ENCODE measurements at places on chromosomes 5 and 9.

DNA sequence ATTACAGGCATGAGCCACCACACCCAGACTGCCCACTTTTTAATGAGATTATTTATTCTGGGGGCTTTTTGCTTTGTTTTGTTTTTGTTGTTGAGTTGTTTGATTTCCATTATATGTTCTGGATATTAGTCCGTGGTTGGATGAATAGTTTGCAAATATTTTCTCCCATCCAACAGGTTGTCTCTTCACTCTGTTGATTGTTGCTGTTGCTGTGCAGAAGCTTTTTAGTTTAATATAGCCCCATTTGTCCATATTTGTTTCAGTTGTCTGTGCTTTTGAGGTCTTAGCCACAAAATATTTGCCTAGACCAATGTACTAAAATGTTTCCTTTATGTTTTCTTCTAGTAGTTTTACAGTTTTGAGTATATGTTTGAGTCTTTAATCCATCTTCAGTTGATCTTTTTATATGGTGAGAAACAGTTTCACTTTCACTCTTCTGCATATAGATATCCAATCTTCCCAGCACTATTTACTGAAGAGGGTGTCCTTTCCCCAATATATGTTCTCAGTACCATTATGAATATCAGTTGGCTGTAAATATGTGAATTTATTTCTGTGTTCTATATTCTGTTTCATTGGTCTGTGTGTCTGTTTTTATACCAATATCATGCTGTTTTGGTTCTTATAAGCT lies 30.2 kb upstream of the TBCA start:
- DNase-seq = no peak

DNA sequence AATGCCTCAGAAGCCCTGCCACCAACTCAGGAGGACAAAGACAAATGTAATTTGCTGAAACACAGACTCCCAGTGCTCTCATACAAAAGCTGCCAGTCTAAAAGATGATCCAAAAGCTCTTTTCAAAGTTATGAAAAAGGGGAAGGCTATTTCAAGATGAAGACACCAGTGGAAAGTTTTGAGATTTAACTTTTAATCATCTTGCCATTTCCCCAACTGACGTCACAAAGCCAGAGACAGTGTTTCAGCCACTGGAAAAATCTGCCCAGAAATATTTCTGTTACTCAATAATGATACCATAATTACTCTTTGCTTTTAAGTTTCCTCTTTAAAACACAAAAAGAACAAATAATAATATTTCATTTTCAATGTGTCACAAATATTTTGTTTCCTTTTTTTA lies 20.9 kb downstream of the ENG start:
- no peak for DNase-seq

- no peak for DNase-seq
Observed at GRCh38 chr5:134913254-134913653, 8.3 kb downstream of the PCBD2 start.

DNA sequence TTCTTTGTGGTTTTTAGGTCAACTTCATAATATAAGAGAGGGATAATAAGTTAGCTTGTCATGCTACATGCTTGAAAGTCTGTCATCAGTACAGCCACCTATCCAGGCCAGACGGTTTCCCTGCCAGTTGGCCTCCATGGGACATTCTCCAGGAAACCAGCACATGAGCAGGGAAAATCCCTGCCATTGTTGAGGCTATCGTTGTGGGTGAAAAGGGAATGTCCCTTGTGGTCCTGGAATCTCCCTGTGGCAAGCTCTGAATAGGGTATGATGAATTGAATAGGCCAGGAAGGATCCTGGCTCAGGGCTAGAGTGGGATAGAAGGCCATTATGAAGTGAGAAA lies 12.3 kb downstream of the F2RL1 start:
- DNase-seq = peak; percentile 24

DNA sequence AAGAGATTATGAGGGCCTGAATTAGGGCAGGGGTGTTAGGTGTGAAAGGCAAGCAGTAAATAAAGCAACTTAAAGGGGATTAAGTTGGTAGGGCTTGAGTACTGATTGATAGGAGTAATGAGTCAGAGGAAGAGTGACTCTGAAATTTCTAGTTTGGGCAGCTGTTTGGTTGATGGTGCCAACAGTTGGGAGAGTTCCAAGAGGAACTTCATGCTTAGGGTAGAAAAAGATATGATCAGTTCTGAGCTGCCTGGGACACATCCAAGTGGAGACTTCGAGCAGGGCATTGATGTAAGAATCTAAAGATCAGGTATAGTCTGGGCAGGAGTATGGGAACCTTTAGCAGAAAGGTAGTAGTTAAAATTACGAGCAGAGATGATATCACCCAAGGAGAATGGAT lies 10.2 kb downstream of the MAMDC2 start:
- no peak for DNase-seq

DNA sequence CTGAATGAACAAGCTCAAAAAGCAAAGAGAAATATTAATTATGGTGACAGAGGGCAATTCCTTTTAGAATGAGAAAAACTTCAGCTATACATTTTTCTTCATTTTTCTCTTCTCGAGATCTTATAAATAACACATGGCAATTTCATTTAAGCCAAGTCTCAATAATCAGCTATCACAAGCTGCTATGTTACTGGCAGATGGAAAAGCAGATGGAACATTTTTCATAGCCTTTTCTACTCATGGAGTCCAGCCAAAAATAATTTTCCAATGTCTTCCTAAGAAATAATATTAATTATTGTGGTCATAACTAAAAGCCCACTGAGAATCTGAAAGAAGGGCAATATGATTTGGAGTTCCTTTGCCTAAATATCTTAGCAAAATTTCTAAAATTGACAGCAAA lies 35.6 kb downstream of the SKIC3 start:
- DNase-seq = no peak

DNA sequence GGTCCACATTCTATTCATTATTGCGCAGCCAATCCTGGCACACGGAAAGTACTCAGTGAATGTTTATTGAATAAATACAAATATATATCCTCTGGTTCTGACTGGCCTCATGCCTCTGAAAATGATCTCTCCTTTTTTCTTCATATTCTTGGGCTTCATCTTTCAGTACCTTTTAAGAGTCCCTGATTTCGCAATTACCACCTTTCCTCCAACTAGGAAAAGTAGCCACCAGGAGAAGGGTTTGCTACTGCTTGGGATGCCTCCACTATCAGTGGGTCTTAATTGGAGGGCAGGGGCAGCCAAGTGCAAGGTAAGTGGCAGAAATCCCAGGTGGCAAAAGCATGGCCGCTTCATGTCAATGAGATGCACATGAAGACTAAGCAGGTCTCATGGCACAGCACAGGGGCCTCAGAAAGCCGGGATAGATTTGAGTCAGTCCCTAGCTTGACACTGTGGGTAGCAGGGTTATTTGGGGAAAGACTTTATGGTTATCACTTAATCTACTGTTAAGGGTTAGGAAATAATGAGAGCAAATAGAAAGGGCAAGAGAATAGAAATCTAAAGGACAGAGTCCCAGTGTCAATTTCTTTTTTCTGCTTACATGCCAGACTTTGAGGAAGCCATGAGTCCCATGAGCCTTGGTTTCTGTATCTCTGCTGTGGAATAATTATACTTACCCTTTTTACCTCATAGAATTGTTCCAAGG lies 361.1 kb downstream of the MAN2A1 start:
- DNase-seq = no peak

GRCh38 chr5:164672931-164673694 lies 1167.7 kb downstream of the MAT2B start:
- DNase-seq = no peak

DNA sequence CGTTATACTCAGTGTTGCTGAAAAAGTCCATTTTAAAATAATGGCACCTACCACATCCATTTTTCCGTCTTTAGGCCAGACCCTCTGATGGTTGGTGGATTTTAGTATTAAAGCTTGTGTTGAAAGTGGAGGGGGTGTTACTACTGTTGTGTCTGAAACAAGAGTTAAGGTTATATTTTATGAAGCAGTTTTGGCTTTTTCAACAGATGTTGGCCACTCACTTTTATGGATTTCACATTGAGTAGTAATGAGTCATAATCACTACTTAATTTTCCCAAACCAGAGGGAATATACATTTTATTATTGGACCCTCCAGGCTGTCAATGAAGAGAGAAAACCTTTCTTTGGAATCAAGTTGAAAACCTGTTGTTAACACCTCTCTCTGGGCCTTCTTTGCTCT lies 88.0 kb downstream of the TRIO start:
- no peak for DNase-seq

DNA sequence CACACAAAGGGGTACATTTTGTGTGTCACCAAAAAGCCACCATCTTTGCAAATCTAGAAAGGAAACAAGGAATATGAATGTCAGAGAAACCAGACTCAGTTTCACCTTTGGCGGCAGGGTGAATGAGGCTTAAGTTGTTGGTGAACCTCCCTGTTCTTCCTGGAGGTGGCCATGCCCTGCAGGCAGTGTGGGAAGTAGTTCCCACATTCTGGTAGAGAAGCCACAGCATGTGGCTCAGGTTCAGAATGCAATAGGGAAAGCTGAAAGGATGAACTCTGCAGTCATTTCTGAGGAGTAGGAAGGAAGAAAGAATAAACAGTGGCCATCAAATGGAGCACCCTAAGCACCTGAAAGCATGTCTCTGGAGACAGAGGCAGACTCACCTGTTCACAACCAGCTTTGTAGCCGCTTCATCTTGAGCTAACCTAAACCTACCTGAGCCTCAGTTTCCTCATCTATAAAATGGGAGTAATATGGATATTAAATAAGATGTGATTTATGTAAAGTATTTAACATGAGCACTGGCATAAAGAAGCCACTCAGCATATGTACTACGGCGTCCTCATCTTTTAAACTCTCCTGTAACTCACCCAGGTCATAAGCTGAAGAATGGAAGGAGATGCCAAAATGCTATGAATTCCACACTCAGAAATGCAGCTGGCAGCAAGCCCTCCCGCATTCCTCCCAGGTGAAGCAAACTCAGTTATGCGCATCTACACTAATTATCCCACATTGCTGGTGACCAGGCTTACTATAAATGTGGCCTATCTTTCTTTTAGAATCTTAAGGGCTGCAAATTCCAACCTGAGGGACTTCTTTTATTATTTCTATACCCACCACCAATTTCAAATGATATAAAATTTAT lies 86.0 kb downstream of the ZNF608 start:
- DNase-seq = no peak

- DNase-seq = peak; percentile 79
Observed at GRCh38 chr9:126719618-126720031, 85.2 kb upstream of the ZBTB43 start.

DNA sequence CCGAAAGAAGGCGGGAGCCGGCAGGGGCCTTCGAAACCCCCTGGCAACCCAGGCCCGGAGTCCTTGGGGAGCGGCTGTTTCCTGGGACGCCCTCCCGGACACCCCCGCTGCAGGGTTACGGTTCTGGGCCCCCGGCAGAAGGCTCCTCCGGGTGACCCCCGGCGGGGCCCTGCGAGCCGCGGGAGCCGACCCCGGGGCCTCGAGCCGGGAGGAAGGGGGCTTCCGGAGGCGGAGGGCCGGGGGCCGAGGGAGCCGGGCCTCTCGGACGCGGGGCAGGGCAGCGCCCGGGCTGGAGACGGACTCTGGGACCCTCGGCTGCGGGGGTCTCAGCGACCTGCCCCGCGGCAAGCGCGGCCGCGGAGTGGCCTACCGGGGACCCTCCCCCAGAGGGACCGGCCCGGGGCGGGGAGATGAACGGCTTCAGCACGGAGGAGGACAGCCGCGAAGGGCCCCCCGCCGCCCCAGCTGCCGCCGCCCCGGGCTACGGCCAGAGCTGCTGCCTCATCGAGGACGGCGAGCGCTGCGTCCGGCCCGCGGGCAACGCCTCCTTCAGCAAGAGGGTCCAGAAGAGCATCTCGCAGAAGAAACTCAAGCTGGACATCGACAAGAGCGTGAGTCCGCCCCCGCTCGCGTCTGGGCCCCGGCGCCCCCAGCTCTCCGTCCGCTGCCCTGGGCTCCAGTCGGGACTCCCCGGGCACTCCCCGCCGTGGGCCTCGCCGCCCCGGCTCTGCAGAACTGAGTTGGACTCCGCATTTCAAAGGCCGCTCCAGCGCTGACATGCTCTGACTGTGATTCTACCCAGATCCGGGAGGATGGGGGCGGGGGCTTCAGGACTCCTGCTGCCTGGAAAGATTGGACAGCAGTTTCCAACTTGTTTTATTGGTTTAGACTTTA lies 645 bp downstream of the SAP30L start:
- peak; percentile 62 for DNase-seq

DNA sequence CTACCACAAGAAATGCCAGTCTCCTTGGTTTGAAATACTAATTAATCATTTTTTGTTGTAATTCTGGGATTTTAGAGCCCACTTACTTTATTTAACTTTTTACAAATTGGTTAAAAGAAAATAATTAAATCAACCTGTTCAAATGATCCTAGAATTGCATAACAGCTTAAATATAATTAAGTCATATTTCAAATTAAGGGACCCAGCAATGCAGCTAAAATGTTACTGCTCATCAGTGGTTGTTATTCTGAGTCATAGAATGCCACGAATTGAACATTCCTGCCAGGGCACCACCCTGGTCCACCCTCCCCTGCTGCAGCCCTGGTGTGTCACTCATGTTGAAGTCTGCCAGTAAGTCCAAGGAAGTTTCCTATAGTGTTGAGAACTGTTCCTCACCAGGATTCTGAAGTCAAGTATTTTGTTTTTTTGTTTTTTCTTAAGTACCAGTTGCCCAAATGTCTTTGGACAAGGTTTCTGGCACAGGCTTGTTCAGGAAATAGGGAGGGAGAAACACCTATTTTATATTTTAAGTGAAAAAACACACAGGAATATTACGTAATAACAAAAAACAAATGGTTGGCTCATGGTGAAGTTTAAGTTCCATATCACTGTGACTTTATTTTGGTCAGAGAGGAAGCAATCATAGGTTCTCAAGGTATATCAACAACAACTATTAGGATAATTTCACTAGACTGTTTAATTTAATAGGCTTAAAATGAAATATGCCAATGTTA lies 4.3 kb upstream of the ITGA1 start:
- DNase-seq = no peak

GRCh38 chr9:37119907-37120842 lies at the start of gene ZCCHC7:
Gene ZCCHC7 (plus strand): TSS chr9:37120574.
- DNase-seq = peak; percentile 93

DNA sequence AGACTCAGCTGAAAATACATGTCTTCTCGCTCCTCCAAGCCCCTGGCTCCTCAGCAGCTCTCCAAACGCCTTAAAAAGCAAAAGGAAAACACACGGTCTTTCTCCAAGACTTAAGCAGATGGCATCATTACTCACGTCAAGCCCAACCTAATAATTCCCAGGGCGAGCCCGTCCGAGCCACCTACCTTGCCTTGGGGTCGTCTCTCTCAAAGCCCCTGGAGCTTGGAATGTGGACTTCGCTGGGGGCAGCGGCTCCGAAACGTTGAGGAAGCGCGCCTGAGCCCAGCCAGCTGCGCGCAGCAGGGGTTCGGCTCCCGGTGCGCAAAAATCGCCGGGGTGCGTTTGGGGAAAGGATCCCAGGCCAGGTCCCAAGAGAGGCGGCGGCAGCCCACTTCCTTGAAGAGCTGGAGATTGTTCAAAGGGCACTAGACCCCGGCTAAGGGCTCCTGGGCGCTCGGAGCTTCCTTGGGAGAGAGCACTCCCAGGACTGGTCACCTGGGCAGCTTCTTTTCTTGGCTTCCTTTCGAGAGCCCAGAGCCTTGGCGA lies 395 bp downstream of the DRD1 start:
- DNase-seq = peak; percentile 14

- no peak for DNase-seq
Observed at GRCh38 chr9:93871286-93871685, 83.9 kb downstream of the BARX1 start.
